ENCODE measurements at places on chromosomes 11 and 22.

GRCh38 chr11:126607374-126607773, 251.9 kb downstream of the ST3GAL4 start:
- no peak for DNase-seq

DNA sequence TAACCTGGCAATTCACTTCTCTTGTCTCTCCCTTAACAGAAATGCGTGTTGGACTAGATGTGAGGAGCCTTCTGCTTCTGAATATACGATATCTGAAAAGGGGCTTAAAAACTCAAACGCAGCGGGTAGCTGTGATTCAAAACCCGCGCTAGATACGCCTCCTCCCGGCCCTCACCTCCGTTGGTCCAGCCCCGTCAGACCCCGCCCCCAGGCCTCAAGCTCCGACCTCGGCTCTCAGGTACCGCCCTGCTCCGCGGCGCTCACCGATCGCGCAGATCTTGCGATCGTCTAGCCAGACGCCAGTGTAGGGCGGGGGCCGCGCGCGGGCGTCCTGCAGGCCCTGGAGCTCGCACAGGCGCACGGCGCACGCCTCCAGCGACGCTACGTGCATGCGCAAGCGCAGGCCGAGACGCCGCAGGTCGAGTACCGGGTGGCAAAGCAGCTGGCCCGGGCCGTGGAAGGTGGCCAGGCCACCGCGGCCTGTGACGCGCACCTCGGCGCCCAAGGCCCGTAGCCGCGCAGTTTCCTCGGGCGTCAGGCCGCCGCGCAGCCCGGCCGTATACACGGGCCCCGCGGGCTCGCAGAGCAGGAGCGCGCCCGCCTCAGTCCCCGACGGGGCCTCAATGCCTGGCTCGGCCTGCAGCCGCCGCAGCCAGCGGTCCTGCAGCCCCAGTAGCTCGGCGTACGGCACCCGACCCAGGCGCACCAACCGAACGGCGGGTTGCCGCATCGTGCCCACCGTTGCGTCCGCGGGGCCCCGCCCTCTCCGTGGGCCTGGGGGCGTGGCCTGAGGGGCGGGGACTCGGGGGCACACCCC, at the start of gene LIPT2:
Gene LIPT2, minus strand, starts transcription at position 751 of the 817 bp plus-strand sequence. Its CDS starts 21 bp downstream, at position 730.
- DNase-seq: peak; percentile 96

DNA sequence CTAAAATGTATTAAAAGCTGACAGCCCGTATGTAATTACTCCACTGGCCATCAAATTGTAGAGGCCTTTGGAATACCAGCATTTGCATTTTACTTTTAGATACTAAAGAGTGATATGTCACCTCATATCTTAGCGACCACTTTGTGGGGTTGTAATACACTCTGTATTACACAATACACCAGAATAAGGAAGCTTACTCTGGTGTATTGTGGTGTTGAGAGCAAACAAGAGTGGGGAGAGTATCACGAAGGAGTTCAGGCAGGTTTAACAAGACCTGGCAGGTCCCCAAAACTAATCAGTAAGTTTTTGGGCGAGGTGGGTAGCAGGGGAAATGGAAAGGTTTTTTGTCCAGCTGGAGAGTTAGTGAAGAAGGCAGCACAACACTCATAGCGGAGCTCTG, 3.2 kb downstream of the NUP50 start:
- no peak for DNase-seq

- DNase-seq: no peak
Observed at GRCh38 chr11:128738942-128739341, 45.1 kb downstream of the FLI1 start.

- no peak for DNase-seq
Observed at GRCh38 chr11:22753416-22753815, 76.2 kb downstream of the SVIP start.

Data from kidney epithelial cell (primary cell).